C1 segment of cervical spinal cord (tissue), 14 donors: ENCODE measurements at places on chromosomes 6 and 20.

DNA sequence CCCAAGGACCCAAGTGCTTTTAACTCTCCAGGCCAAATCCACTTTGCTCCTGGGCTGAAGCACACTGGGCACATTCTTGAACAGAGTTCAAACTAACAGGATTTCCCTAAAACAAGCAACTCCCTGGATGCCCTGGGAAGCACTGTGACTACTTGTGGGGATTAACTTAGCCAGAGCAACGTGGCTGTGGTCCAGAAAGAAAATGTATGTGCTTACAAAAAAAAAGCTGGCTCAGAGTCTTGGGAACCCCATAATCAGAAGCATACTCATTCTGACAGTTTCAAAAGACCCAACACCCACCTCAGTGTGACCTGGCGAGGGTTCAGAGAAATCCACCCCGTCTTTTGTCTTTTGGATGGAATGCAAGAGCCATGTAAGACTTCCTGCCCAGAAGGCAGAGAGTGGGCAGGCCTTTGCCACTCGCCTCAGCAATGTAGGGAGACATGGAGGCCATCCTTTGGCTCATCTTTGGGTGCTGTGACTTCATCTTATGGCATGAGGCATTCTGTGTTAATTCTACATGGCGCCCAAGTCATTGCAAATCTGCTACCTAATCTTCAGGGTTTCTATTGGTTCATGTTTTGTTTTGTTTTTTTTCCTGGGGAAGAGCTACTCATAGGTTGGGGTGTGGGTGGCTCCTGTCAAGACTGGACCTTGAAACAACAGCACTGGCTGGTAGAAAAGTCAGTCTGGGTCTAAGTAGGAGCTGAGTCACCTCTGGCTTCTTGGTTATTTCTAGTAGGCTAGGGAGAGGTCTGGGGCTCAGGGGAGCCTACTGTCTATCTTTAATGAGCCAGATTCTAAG is 248.6 kb upstream of the SUPT3H start:
- no peak for DNase-seq

GRCh38 chr6:54850114-54850513 is 3.5 kb downstream of the FAM83B start:
- DNase-seq: no peak

DNA sequence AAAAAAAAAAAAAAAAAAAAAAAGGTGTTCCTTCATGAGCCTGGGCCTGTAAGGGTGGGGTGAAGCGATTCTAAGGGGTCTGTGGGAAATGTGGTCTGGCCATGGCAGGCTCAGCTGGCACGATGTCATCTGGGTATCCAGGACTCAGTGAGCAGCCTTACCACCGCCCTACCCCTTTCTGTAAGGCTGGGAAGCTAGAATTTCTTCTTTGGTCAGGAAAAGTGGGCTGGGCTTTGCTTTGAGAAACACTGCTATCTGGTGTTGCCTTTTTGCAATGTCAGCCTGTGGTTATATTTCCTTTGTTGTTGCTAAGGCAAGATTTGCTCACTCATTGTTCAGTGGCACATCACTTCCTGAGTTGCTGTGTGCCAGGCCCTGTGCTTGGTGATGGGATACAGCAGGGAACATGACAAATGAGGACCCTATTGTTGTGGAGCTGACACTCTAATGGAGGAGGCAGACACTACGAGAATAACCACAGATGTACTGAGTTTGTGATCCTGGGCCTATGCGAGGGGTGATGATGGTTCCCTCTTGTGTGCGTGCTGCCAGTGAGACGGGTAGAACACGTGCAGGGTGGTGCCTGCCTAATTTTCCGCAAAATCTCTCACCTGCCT is 45.9 kb upstream of the ZNFX1 start:
- DNase-seq: no peak

DNA sequence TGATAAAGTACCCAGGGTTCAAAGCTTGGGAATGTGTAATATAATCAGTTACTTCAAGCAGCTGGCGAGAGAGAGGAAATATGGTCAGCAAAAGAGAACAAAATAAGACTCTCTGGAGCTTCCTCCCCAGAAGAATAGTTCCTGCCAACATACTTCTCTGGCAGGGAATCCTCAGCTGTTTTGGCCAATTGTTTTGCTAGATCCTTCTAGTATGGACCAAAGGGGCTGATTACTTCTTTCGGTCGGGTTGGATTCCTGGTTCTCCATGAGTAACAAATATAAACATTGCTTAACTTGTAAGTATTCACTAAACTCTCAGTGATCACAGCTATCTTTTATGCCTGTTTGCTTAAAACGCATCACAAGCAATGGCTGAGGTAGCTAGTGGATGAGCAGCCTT is 31.4 kb upstream of the FBXO9 start:
- no peak for DNase-seq

GRCh38 chr20:36941401-36941835 is 10.1 kb downstream of the SAMHD1 start:
- no peak for DNase-seq

DNA sequence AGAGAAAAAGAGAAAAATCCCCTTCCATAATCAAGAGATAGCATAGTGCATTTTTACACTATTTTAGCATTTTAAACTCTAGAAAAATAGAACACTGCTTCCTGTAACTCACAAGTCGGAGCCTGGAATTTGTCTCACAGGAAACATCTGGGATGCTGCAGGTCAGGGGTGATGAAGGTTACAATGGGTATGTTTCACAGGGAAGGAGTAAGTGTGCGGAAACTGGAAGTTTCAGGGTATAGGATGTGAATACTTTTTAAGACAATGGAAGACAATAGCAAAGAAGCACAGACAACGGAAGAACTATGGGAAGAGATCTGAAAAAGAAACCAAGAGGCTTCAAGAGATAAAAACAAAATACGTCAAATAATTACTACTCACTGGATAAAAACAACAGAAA is 361.0 kb upstream of the MARCKS start:
- DNase-seq: no peak

- DNase-seq: no peak
These were observed 7.7 kb downstream of the CYP21A2 start for GRCh38 chr6:32045811-32046449.

DNA sequence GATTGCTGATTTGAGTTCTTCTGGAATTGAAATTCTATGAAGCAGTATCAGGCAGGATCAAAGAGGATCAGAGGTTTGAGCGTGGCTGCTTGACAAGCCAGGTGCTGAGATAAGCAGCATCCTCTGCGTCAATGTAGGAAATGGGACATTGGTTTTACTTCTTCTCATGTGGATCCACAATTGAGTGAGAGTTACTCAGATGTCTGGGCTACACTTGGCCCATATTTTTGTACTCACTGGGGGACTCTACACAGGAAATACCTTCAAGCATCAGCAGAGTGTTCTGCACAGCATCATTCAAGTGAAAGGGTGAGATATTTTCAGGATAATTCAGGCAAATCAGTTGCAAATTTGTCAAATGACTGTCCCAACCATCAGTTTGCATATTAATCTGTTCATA is 613.9 kb upstream of the ARID1B start:
- no peak for DNase-seq

- DNase-seq: no peak
These were observed 146.9 kb downstream of the FOXC1 start for GRCh38 chr6:1756472-1757129.

- no peak for DNase-seq
These were observed 50.0 kb downstream of the SGK1 start for GRCh38 chr6:134267917-134268361.

DNA sequence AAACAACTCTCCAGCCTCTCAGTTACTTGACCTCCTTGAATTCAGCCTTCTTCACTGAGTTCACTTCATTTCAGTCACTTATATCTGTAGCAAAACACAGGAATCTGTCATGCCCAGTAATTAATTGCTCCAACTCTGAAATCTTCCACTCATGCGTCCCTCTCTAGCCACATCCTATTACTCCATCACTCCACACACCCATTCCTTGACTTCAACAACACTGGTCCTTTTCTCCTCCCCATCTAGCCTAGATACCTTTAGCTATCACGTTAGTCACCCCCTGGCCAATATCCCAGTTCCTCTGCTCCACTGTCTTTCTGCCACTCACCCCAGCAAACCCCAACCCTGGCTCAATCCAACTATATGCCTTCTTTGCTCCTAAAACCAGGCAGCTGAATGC is 7.7 kb downstream of the ZHX3 start:
- no peak for DNase-seq

- no peak for DNase-seq
These were observed 45.5 kb upstream of the ENTPD6 start for GRCh38 chr20:25150016-25150415.

DNA sequence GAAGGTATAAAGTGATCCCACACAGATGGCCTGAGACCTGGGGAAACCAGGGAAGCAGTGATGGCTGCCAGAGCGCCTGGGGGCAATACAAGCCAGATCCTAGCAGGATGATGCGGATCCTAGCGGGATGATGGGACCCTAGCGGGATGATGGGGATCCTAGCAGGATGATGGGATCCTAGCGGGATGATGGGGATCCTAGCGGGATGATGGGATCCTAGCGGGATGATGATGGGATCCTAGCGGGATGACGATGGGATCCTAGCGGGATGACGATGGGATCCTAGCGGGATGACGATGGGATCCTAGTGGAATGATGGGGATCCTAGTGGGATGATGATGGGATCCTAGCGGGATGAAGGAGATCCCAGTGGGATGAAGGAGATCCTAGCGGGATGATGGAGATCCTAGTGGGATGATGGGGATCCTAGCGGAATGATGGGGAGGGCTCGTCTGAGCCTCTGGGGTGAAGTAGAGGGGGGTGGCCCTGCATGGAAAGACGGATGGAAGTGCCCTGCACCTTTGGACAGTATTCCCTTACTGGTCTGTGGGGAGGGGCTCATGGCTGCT is 44.2 kb upstream of the CDH22 start:
- DNase-seq: no peak

DNA sequence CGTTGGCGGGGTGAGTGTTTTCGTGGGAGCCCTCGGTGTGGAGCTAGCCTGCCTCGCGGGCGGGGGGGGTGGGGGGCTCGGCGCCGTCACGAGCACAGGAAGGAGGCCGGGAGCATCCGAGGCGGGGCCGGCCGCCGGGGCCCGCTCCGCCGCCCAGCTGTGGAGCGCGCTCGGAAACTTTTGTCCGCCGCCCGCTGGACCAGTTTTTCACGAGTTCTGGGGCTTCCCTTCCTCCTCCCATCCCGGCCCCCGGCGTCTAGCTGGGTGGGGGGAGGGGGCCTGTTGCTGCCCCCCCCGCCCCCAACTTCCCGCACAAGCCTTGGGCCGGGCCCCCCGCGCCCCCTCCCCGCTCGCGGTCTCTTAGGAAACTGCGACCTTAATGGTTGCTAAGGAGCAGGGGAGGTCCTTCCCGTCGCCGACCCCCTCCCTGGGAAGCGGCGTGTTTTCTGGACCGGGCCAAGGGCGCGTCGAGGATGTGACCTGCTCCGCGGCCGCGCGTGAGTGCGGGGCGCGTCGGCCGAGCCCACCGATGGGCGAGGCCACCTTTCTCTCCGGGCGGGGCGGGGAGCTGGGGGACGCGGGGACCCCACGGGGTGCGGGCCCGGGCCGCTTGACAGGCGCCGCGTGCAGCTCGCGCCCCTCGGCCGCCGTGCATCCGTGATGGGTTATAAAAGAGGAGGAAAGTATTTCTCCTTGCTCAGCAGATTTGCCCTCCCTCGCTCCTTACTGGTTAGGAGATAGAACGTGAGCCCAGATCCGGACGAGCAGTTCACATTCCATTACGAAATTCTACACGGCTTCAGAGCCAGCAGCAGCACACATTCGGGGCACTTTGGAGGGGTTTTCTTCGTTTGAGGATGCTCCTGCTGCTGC is 1.4 kb downstream of the RREB1 start:
- DNase-seq: no peak

GRCh38 chr20:44024820-44025580 is 110.3 kb downstream of the TOX2 start:
- DNase-seq: no peak

DNA sequence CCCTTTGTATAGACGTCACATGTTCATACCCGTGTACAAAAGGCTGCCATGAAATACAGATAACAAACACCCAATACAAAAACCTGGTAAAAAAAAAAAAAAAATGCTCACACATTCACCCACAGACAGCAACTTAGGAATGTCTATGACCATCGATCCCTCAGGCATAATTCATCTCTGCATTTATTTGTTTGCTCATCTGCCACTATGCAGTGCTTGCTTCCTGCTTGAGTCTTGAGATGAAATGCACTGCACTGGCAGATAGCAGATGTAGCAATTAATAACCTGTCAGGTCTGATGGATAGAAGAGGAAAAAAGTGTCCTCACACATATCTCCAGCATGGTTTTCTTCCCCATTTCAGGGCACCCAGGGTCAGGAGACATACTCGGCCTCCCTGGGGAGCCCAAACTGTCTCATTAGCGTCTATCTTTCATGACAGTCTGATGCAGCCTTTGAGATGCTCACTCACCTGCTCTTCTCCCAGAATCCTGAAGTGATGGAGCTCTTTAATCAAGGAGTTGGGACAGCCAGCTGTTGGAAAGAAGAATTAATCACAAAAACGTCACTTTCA is 295.1 kb upstream of the AGPAT4 start:
- DNase-seq: no peak

- no peak for DNase-seq
These were observed 83.1 kb downstream of the CAP2 start for GRCh38 chr6:17476511-17476910.

GRCh38 chr20:32443386-32443974 is 85.3 kb downstream of the ASXL1 start:
- DNase-seq: no peak

DNA sequence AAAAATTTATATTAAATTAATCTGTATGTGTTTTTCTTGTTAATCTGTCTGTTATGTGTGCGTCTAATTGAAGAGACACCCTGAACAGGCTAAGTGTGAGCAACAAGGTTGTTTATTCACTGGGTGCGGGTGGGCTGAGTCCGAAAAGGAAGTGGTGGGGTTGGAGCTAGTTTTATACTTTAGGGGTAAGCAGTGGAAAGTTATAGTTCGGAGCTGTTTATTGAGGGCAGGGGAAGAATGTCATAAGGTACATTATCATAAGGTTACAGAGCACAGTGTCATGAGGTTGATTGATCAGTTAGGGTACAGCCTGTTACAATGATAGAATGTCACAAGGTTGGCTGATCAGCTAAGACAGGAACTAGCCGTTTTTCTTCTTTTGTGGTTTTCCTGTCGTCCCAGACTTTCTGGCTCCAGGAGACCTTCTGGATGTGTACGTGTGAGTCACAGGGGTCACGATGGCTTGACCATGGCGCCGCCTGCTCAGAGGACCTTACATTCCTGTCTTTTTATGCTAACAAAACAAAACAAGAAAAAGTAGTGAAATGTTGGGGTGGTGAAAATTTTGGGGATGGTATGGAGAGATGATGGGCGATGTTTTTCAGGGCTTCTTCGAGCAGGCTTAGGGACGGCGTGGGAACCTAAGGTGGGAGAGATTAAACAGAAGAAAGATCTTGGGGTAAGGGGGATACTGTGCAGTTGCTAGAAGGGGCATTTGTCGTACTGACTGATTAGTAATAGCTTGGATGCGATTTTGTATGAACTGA is 754.0 kb upstream of the ADGRB3 start:
- DNase-seq: no peak
